ENCODE measurements at places on chromosomes 6 and 20. TPM values are rescaled to one million over a fixed set of nuclear protein-coding genes. Genes with fewer than 3 reads are reported as not detected.
A peak's percentile ranks its signal among the peaks of the same experiment; 100 is the strongest.

The WASF1 gene
- 7.2 TPM for total RNA-seq

- DNase-seq = peak; percentile 43
- H3K36me3 ChIP-seq = no peaks in the 10 kb centered on the region
- H3K27me3 ChIP-seq = peaks cover 76% of the 10 kb centered on the region
- no peak overlapping the region for H3K4me3 ChIP-seq
Observed at GRCh38 chr6:10412461-10413261, 2.2 kb downstream of the TFAP2A start.

The ZBTB2 gene
- 9.5 TPM for total RNA-seq

The C6orf58 gene
- total RNA-seq = not detected

The TULP1 gene
- total RNA-seq = 0.06 TPM

DNA sequence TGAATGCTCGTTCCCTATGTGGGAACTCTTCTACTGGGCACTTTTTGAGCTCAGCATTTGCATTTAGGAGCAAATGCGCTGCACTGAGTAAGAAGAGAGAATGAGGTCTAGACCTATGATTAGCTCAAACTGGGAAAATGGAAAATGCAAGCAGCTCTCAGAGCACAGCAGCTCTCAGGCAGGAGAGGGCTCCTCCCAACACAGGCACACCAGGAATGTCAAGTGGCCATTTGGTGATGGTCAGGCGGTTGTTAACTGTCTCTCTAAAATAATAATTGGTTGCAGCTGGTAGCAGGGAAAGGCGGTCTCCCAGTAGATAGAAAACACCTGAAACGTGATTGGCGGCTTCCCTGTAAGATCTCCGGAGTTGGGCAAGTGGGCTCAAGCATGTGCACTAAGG lies 162.0 kb upstream of the ECI2 start:
- no peaks in the 10 kb centered on the region for H3K27me3 ChIP-seq
- H3K4me3 ChIP-seq = no peak overlapping the region
- H3K4me1 ChIP-seq = no peaks in the 10 kb centered on the region
- no peak overlapping the region for H3K27ac ChIP-seq
- no peak for DNase-seq

GRCh38 chr20:34987288-34988190 lies 31.9 kb downstream of the MYH7B start:
- peaks cover 4% of the 10 kb centered on the region for H3K4me1 ChIP-seq
- no peaks in the 10 kb centered on the region for H3K27me3 ChIP-seq
- no peak overlapping the region for H3K4me3 ChIP-seq
- H3K36me3 ChIP-seq = no peaks in the 10 kb centered on the region

The CYP39A1 gene
- 0.63 TPM for total RNA-seq

GRCh38 chr20:8996817-8997512 lies 71.9 kb upstream of the PLCB4 start:
- no peaks in the 10 kb centered on the region for H3K4me1 ChIP-seq
- no peaks in the 10 kb centered on the region for H3K27me3 ChIP-seq
- H3K27ac ChIP-seq = no peak overlapping the region
- H3K4me3 ChIP-seq = no peak overlapping the region
- DNase-seq = no peak

Data from adrenal gland (tissue), 19 donors.